Tibial artery (tissue), 4 donors: ENCODE measurements at places on chromosomes 12 and 14.

- H3K27ac ChIP-seq, result no peak overlapping the region
- no peak for DNase-seq
- H3K36me3 ChIP-seq, result no peaks in the 10 kb centered on the region
- H3K4me3 ChIP-seq, result no peak overlapping the region
- H3K4me1 ChIP-seq, result no peaks in the 10 kb centered on the region
Observed at GRCh38 chr12:72197790-72198189, 74.4 kb upstream of the TRHDE start.

GRCh38 chr12:113515082-113515856 is 43.6 kb upstream of the LHX5 start:
- no peak overlapping the region for H3K4me3 ChIP-seq
- no peak overlapping the region for H3K27ac ChIP-seq
- no peaks in the 10 kb centered on the region for H3K36me3 ChIP-seq
- H3K27me3 ChIP-seq, result peaks cover 86% of the 10 kb centered on the region

DNA sequence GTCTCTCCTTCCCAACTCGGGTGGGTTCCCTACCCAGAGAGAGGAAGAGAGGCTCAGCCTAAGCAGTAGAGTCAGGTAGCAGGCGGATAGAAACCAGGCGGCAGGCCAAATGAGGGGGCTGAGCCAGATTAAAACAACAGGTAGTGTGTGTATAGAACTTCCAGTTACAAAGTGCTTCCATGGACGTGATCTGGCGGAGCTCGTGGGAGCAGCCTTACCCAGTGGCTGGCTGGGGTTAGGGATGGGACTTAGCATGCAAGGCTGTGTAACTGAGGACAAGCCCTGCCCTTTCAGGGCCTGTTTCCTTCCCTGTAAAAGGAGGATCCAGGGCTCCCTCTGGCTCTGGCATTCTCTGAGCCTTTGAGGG is 8.3 kb downstream of the KRT80 start:
- no peak overlapping the region for H3K4me3 ChIP-seq
- no peak for DNase-seq
- no peak overlapping the region for H3K27ac ChIP-seq
- no peaks in the 10 kb centered on the region for H3K27me3 ChIP-seq

GRCh38 chr12:69163681-69164362 is 75.5 kb upstream of the CPSF6 start:
- H3K27ac ChIP-seq, result no peak overlapping the region
- H3K27me3 ChIP-seq, result no peaks in the 10 kb centered on the region
- no peak for DNase-seq
- H3K4me1 ChIP-seq, result no peaks in the 10 kb centered on the region

DNA sequence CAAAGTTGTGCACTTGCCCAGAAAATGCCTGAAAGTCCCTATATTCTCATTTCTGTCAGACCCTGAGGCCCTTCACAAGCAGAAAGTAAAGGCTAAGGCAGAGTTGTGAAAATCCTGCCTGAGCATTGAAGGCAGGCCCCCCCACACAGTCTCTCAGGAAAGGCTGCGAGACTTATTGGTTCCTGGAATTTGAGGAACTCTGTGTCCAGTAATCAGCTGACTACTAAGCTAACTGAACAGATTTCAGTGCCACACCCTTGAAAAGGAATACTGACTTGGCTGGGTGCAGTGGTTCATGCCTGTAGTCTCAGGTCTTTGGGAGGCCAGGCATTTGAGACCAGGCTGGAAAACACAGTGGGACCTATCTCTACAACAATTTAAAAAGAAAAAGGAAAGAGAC is 21.1 kb upstream of the PPP2R5E start:
- peak; percentile 40 for DNase-seq
- H3K27me3 ChIP-seq, result no peaks in the 10 kb centered on the region
- H3K27ac ChIP-seq, result no peak overlapping the region
- H3K4me1 ChIP-seq, result no peaks in the 10 kb centered on the region

DNA sequence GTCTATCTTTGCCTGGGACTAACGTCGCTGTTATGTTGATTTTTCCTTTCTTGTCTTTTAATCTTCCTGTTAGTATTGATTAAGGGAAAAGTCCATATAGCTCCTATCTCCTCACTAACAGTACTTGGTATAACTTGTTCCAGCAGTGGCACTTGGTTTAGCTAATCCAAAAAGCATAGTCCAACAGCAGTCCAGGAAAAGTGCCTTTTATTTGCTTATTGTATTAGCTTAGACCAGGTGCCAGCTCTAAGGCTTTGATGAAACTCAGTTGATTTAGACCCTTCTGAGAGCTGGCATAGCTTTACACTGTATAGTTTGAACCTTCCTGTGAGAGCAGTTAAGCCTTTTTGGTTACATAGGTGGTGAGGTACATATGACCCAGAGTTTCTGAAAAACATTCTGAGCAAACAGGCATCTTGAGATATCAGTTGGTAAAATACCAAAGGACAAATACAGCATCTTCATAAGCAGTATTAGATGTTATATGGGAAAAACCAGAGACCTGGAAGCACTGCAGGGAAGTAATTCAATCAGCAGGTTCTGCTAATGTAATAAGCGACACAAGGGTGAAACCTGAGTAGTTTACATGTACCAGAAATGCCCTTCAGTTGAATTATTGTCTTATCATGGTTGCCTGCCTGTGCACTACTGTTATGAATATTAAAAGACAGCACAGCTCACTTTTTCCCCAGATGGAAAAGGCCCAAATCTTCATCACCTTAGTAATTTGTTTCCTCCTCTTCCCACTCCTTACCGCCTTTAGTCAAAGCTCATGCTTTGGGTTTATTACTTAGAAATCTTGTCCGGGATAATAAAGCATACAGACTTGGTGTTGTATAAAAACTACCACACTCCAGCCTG is 13.0 kb downstream of the PELI2 start:
- DNase-seq, result no peak
- no peaks in the 10 kb centered on the region for H3K27me3 ChIP-seq
- no peak overlapping the region for H3K27ac ChIP-seq
- H3K36me3 ChIP-seq, result no peaks in the 10 kb centered on the region

GRCh38 chr12:92199819-92200576 is 54.4 kb upstream of the BTG1 start:
- no peaks in the 10 kb centered on the region for H3K27me3 ChIP-seq
- H3K36me3 ChIP-seq, result no peaks in the 10 kb centered on the region
- H3K4me1 ChIP-seq, result no peaks in the 10 kb centered on the region
- DNase-seq, result no peak
- no peak overlapping the region for H3K4me3 ChIP-seq

- peaks cover 39% of the 10 kb centered on the region for H3K4me1 ChIP-seq
- H3K4me3 ChIP-seq, result no peak overlapping the region
- H3K36me3 ChIP-seq, result no peaks in the 10 kb centered on the region
- no peak for DNase-seq
- no peak overlapping the region for H3K27ac ChIP-seq
Observed at GRCh38 chr12:49959685-49960473, 1.8 kb upstream of the AQP5 start.

- H3K27me3 ChIP-seq, result no peaks in the 10 kb centered on the region
- H3K36me3 ChIP-seq, result no peaks in the 10 kb centered on the region
- H3K4me1 ChIP-seq, result no peaks in the 10 kb centered on the region
Observed at GRCh38 chr12:22088886-22089285, 42.9 kb downstream of the CMAS start.

GRCh38 chr12:115386946-115387345 is 703.0 kb upstream of the TBX3 start:
- H3K4me3 ChIP-seq, result no peak overlapping the region
- H3K27ac ChIP-seq, result no peak overlapping the region
- no peaks in the 10 kb centered on the region for H3K36me3 ChIP-seq
- H3K4me1 ChIP-seq, result no peaks in the 10 kb centered on the region

- H3K27me3 ChIP-seq, result no peaks in the 10 kb centered on the region
- peaks cover 7% of the 10 kb centered on the region for H3K4me1 ChIP-seq
- peak; percentile 90 for DNase-seq
- H3K4me3 ChIP-seq, result peak overlapping the region; percentile 36
- H3K27ac ChIP-seq, result peak overlapping the region; percentile 48
- no peaks in the 10 kb centered on the region for H3K36me3 ChIP-seq
Observed at GRCh38 chr12:55940065-55940732, 9.2 kb downstream of the DGKA start.

DNA sequence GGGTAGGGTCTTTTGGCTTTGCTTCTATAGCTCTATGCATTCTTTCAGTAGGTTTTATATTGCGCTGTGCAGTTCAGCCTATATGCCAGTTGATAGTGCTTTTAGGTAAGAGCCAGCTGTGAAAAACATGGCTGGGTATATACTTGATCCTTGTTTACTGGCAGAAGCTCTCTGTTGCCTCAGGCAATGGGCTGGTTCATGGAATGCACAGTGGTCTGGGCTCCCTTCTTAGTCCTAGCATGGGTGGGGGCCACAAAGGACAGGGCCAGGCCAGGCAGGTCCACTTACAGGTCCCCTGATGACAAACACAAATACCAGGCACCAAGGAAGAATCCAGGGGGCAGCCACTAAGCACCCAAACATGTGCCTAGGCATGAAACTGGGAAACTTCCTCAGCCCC is 240.7 kb downstream of the SEC23A start:
- H3K4me3 ChIP-seq, result no peak overlapping the region
- H3K36me3 ChIP-seq, result no peaks in the 10 kb centered on the region
- H3K27ac ChIP-seq, result no peak overlapping the region
- H3K27me3 ChIP-seq, result no peaks in the 10 kb centered on the region
- peaks cover 10% of the 10 kb centered on the region for H3K4me1 ChIP-seq

GRCh38 chr14:69896972-69897371 is 17.8 kb downstream of the SMOC1 start:
- H3K4me1 ChIP-seq, result no peaks in the 10 kb centered on the region

- H3K4me3 ChIP-seq, result no peak overlapping the region
- no peaks in the 10 kb centered on the region for H3K27me3 ChIP-seq
- no peak overlapping the region for H3K27ac ChIP-seq
- peaks cover 71% of the 10 kb centered on the region for H3K4me1 ChIP-seq
- no peaks in the 10 kb centered on the region for H3K36me3 ChIP-seq
Observed at GRCh38 chr12:122026706-122027333, 5.1 kb downstream of the BCL7A start.

- no peak overlapping the region for H3K27ac ChIP-seq
- no peaks in the 10 kb centered on the region for H3K36me3 ChIP-seq
- no peaks in the 10 kb centered on the region for H3K4me1 ChIP-seq
- no peak for DNase-seq
Observed at GRCh38 chr14:94748667-94749347, 21.1 kb downstream of the GSC start.

DNA sequence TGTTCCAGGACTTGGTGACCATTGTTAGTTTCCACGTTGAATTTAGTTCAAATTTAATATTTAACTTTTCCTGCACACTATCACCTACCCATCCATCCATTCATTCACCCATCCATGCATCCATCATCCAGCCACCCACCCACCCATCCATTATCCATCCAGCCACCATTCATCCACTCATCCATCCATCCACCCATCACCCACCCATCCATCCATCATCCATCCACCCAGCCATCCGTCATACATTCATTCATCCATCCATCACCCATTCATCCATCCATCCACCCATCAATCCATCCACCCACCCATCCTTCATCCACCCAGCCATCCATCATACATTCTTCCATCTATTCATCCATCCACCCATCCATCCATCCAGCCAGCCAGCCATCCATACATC is 21.8 kb downstream of the NOC4L start:
- peaks cover 17% of the 10 kb centered on the region for H3K4me1 ChIP-seq
- H3K36me3 ChIP-seq, result no peaks in the 10 kb centered on the region
- peaks cover 26% of the 10 kb centered on the region for H3K27me3 ChIP-seq
- no peak for DNase-seq
- no peak overlapping the region for H3K4me3 ChIP-seq
- no peak overlapping the region for H3K27ac ChIP-seq

DNA sequence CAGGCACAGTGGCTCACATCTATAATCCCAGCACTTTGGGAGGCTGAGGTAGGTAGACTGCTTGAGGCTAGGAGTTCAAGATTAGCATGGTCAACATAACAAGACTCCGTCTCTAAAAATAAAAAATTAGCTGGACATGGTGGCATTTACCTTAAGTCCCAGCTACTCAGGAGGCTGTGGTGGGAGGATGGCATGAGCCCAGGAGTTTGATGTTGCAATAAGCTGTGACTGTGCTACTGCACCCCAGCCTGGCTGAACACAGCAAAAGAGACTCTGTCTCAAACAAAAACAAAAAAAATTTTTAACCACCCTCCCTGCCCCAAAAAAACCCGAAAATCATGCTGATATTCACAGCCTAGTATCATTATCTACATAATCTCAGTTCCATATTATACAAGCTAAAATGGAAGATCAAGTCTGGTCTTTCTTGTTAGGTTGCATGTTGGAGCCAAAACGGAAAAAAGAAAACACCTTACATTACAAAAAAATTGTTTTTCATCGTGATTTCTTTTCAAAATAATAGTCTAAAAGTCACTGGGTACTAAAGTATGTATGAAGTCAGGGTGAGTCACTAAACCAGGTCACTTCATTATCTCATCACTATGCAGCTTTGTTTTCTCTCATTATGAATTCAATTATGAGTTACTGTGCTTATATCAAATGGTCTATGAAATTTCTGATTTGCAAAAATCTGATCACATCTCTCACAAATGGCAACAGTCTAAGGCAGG is 13.8 kb downstream of the GXYLT1 start:
- no peaks in the 10 kb centered on the region for H3K36me3 ChIP-seq
- DNase-seq, result peak; percentile 73

DNA sequence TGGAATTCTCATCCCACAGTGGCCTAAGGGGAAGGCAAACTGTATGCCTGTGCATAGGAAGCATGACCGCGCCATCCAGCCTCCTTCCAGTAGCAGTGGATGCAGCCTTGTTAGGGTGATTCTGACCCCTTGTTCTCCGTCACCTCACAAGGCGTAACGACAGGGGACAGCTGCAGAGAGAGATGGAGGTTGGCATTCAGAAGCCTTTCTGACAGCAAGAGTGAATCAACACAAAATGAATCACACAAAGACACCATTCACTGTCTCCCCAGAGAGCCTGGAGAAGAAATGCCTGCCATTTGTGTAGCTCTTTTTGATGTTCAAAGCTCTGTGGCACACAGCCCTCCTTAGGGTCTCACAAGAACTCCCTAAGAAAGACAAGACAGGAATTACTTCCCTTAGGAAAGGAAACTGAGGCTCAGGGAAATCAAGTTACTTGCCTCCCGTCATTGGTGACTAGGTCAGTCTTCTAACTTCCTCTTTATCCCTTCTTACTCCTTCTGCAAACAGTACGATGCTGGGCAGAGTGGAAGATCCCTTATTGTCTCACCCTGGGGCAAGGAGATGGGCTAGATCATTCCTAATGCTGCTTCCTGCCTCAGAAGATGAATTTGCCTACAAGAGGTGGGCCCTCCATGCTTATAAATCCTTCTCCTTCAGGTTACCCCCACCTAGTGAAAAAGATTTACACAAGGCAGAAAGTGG is 280.9 kb downstream of the CACNA1C start:
- peak overlapping the region; percentile 90 for H3K27ac ChIP-seq
- H3K4me3 ChIP-seq, result no peak overlapping the region
- H3K4me1 ChIP-seq, result peaks cover 55% of the 10 kb centered on the region
- no peaks in the 10 kb centered on the region for H3K27me3 ChIP-seq
- no peaks in the 10 kb centered on the region for H3K36me3 ChIP-seq
- no peak for DNase-seq

DNA sequence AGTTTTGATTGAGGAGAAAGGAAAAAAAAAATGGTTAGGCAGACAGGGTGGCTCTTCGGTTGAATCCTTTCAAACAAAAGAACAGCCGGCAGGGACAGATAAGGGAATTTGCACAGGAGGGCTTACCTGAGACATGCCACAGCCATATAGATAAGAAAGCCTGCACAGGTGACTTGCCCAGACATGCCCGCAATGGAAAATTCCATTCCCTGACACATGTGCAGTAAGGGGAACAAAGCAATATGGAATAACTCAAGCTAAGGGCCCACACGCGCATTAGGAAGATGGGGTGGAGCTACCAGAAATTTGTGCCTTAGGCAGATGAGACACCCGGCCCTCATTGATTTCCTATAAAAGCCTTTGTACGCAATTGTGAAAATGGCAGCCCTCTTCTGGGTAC is 86.7 kb downstream of the TMEM260 start:
- no peaks in the 10 kb centered on the region for H3K36me3 ChIP-seq
- no peak overlapping the region for H3K4me3 ChIP-seq
- no peak overlapping the region for H3K27ac ChIP-seq
- H3K4me1 ChIP-seq, result no peaks in the 10 kb centered on the region
- no peaks in the 10 kb centered on the region for H3K27me3 ChIP-seq
